ENCODE measurements at places on chromosomes 7 and 10.

GRCh38 chr10:35726846-35727245 is 84.8 kb upstream of the FZD8 start:
- no peak for DNase-seq

DNA sequence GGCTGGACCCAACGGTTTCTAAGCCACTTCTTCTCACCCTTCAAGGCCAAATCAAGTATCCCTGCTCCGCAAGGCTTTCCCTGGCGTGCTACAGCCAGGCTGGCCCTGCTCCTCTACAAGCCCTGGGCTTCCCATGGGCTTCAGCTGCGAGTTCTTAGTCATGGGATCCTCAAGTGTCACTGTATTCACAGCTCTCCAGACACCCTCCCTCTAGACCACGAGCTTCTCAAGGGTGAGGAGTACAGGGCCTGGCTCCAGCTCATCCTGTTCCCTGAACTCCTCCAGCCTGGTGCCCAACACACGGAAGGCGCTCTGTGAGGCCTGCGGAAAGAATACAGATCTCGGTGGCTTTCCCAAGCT is 38.8 kb downstream of the FAM53B start:
- no peak for DNase-seq

GRCh38 chr7:99561737-99562051 is 3.3 kb downstream of the ZNF655 start:
- no peak for DNase-seq

DNA sequence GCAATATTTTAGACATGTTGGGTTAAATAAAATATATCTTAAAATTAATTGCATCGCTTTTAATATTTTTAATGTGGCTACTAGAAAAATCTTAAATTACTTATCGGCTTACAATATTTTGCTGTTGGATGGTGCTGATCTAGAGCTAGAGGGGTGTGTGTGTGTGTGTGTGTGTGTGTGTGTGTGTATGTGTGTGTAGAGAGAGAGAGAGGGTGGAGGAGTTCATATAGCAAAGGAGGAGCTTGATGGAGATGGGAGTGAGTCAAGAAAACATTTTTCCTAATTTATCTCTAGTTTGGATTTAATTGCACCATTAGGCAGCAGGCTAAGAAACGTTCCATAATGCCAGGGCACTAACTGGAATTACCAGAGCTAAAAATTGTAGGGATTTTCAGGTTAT is 10.4 kb upstream of the SLC25A13 start:
- no peak for DNase-seq

GRCh38 chr10:89001024-89001728 is 10.6 kb downstream of the FAS start:
- DNase-seq = no peak

- no peak for DNase-seq
Observed at GRCh38 chr7:5627745-5628547, 153.5 kb downstream of the RNF216 start.

DNA sequence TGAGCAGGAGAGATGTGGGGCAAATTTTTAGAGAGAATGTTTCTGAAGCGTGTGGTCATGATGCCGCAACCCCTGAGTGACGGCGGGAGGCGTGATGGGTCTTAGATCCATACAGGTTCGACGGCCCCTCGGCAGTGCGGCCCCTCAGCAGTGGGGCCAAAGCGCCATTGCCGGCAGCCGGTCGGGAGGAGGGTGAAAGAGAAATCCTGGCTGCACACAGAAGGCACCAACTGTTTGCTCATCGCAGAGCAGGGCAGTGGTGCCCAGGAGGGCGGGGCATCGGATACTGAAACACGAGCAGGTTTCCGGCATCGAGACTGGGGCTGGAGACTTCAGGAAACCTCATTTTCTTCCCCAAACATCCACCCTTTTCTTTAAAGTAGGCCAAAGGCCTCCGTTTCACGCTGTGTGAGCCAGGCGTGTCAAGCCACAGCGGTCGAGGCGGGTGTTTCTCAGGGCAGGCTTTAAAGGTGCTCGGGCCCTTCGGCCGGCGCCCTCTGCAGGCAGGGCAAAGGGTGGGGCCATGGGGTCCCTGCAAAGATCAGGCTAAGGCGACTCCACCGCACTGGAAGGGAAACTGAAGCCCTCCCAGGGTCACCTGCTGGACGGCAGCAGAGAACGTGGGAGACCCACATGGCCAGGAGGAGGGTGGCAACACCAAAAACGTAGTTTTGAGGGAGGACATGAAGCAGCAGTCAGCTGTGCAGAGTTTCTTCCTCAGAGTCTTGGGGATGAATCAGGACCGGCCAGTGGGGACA is 42.0 kb upstream of the PPP2R2D start:
- no peak for DNase-seq

GRCh38 chr7:50712252-50713122 is 70.2 kb downstream of the GRB10 start:
- no peak for DNase-seq

- DNase-seq = no peak
Observed at GRCh38 chr10:44476409-44477045, 91.6 kb upstream of the CXCL12 start.

- no peak for DNase-seq
Observed at GRCh38 chr10:62514079-62514693, 140.0 kb downstream of the ZNF365 start.

GRCh38 chr7:88105231-88105630 is 114.6 kb downstream of the SRI start:
- no peak for DNase-seq

GRCh38 chr7:82600531-82600930 is 157.0 kb upstream of the CACNA2D1 start:
- DNase-seq = no peak

GRCh38 chr10:23081891-23082290 is 13.5 kb upstream of the MSRB2 start:
- no peak for DNase-seq

- no peak for DNase-seq
Observed at GRCh38 chr7:8259586-8260222, 2.3 kb downstream of the ICA1 start.

- DNase-seq = no peak
Observed at GRCh38 chr7:159115601-159116501, 28.8 kb downstream of the VIPR2 start.

DNA sequence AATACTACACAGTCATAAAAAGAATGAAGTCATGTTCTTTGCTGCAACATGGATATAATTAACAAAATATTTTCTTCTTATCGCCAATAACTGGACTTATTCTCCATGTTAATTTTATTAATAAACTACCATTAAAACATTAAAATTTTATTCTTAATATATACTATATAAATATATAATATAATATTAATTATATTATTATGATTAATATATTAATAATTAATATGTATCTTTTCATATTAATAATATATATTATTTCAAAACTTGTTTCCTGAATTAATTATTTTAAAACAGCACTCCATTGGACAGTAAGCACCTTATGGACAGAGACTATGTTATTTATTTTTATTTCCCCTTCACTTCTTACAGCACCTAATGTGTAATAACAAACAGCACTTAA is 182.8 kb downstream of the ARL4A start:
- DNase-seq = no peak

- DNase-seq = no peak
Observed at GRCh38 chr10:58818900-58819299, 306.2 kb downstream of the BICC1 start.

- no peak for DNase-seq
Observed at GRCh38 chr10:62860946-62861345, 44.8 kb upstream of the EGR2 start.

GRCh38 chr10:44492678-44493077 is 107.8 kb upstream of the CXCL12 start:
- no peak for DNase-seq

DNA sequence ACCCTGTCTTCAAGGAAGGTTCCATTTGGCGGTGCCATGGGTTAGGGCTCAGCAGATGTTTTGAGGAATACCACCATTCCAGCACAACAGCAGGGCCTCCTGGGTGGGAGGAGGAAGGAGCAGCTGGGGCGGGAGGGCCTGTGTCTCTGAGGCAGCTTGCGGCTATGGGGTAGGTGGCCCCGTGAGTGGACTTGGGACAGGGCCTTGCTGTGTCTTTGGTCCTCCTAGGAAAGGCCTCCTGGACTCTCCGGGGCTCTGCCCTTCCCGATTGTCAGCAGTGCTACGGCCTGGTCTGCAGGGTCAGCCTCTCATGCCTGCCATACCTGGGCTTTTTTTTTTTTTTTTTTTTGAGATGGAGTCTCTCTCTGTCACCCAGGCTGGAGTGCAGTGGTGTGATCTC is 96.7 kb downstream of the PAXIP1 start:
- no peak for DNase-seq
